Thoracic aorta (tissue), 2 donors: ENCODE measurements at places on chromosomes 4 and X. TPM values are rescaled to one million over a fixed set of nuclear protein-coding genes. Genes with fewer than 3 reads are reported as not detected.

- no peak for DNase-seq
These were observed 8.3 kb upstream of the SRPK3 start for GRCh38 chrX:153772316-153773217.

DNA sequence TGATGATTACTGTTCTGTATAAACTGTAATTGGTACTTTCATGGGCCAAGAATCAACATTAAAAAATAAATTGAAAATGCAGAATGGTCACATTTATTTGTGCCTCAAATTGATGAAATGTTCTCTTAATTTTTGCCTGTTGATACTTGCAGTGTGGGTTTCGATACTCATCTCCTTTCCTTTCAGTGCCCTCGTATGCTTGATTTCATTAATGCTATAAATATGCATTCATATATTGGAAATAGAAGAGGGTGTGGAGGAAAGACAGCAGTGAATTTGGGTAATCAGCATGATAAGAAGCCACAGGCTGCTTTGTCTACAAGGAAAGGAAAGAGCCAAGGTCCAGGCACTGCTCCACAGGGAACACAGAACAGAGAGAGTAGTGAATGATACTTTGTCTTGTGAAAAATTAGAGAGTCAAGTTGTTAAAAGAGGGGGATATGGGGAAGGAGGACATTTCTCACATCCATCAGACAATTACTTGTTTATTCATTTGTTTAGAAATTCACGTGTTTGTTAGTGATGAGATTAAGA is 1.0 kb upstream of the DDX60 start:
- no peak for DNase-seq

GRCh38 chrX:42567268-42567667 is 210.7 kb downstream of the PPP1R2C start:
- DNase-seq = no peak

The MMRN1 gene
- 17.8 TPM for total RNA-seq
